ENCODE measurements at places on chromosomes 2 and 18.

GRCh38 chr2:77999376-77999775, 477.2 kb upstream of the LRRTM4 start:
- DNase-seq: no peak

- no peak for DNase-seq
These were observed 83.1 kb downstream of the FAM210A start for GRCh38 chr18:13643261-13643751.

- DNase-seq: no peak
These were observed 220.4 kb upstream of the PKDCC start for GRCh38 chr2:41827354-41827971.

GRCh38 chr2:71129902-71130151, 202 bp downstream of the MCEE start:
- no peak for DNase-seq

DNA sequence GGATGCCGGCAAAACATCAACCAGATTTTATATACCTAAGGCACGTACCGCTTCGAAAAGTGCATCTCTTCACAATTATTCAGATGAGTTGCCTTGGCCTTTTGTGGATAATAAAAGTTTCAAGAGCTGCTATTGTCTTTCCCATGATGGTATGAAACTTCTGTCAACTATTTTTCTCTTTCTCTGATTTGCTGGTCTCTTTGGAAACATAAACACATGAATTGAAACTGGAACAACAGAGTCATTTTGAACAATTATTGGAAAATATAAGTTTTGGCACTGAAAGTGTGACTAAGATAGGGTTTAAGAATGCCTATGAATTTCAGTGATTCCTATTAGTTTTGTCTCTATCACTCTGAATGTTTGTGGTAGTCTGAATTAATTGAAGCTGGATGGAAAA, 109.9 kb downstream of the DPP4 start:
- DNase-seq: no peak

GRCh38 chr2:143716522-143716921, 587.3 kb downstream of the ARHGAP15 start:
- no peak for DNase-seq

GRCh38 chr2:161418715-161419637, 2.9 kb downstream of the TBR1 start:
- DNase-seq: no peak

DNA sequence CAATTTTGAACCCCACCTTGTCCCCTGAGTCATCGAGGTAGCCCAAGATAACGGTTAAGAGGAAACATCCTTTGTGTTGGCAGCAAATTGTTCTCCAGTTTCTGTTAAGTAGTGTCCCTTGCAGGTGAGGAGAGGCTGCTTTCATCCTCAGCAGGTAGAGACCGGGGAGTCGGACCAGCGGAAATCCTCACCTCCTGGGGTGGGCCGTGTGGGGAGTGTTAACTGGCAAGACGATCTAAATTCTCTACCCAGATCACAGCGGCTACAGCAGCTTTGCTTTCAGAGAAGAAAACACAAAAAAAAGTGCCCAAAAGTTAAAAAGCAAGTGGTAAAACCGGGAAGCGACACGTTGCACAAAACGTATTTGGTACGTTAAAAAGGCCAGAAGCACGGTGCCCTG, 63.2 kb downstream of the ADI1 start:
- DNase-seq: no peak

DNA sequence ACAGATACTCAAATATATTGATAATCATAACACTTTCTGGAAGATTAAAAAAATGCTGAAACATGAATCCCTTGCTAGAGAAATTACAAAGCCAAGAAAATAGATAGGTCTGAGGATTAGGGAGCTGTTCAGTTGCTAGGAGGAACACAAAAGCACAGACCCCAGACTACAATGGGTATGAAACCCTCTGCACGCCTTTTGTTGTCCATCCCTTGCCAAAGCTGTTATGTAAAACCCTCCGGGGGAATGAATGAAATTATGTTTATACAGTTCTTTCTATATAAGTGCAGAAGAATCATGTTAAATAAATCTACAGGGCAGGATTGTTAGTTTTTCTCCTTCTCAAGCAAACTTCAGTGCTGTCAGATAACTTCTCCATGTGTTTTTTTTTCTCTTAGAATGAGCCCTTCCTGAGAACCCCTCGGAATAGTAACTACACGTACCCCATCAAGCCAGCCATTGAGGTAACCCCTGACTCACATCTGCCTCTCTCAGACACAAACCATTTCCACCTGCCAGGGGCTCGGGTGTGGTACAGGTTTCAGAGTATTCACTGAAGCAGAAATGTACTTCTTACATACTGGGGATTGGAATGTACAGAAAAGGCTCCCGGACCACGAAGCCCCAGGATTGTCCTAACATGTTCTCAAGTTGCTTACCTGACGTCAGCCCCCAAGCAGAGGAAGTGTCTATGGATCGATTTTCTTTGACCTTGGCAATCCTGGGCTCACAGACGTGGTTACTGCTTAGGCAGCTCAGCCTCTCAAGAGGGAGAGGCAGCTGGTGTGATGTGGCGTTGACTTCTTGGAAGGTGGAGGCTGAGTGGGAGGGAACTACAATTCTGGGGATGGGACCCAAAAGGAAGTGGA, 118.0 kb downstream of the PLB1 start:
- no peak for DNase-seq

- DNase-seq: no peak
These were observed 58.0 kb upstream of the ZNF521 start for GRCh38 chr18:25409971-25410370.

DNA sequence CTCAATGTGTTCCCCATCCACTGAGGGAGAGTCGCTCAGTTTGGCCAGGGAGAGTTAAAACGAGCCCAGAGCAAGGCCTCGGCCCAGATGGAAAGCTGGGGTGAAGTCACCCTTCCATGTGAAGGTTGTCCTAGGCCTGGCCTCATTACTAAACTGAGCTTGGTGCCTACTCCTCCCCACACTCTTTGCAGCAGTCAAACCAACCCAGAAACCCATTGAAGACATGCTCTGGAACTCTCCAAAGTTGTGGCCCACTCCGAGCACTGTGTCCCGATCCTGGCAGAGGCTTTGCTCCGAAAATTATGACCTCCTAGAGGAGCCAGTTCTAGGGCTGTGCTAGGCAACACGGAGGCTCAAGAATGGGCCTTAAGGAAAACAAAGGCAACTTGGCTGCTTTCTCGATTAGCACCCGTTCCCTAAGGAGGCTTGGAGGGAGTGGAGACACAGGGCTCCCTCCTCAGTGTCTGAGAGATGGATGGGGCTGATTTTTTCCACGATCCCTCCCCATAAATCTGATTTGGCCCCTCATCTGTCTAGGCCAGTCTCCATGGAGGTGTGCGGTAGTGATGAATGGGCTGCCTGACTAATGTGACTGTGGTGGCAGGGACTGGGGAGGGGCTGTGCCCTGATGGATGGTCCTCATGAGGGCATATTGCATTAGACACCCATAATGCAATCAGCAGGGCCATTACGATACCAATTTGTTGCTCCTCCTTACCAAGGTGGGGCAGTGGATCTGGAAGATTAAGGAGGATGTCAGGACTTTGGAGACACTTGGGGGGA, 11.7 kb upstream of the CYP26B1 start:
- no peak for DNase-seq

GRCh38 chr18:47594621-47595086, 335.8 kb downstream of the SMAD2 start:
- no peak for DNase-seq

DNA sequence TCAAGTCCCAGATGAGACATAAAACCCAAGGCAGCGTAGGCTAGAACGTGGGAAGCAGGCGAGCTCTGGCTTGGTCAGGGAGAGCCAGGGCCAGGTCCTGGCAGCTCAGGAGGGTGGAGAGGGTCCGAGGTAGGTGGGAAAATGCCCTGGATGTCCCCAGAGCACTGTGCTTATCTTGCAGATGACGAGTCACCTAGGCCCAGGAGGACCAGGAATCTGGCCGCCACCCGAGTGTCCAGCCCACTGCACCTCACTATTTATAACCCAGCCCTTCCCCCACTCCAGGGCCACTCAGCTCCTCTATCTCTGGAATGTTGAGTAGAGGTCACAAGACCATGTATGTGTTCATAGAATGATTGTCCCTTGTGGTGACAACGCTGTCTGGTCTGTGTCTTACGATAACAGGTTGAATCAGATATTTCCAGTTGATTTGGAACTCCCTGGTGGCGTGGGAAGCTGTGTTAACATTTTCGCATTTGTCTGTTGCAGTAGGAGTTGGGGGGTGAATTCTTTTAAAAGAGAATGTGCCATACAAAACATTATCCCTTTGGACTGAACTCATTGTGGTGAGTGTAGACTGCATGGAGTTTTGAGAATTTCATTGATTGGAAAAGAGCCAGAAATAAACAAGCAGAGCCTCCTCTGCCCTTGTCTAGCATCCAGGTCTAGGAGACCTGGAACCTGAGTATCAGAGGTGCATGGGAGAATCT, 47.5 kb downstream of the EMILIN2 start:
- no peak for DNase-seq

GRCh38 chr2:233029321-233029720, 3.2 kb upstream of the NEU2 start:
- no peak for DNase-seq

GRCh38 chr2:229160180-229160579, 110.9 kb downstream of the PID1 start:
- no peak for DNase-seq
